NCI-H2029 (cell line): ENCODE measurements at places on chromosomes 12 and 14.
A peak's percentile ranks its signal among the peaks of the same experiment; 100 is the strongest.

DNA sequence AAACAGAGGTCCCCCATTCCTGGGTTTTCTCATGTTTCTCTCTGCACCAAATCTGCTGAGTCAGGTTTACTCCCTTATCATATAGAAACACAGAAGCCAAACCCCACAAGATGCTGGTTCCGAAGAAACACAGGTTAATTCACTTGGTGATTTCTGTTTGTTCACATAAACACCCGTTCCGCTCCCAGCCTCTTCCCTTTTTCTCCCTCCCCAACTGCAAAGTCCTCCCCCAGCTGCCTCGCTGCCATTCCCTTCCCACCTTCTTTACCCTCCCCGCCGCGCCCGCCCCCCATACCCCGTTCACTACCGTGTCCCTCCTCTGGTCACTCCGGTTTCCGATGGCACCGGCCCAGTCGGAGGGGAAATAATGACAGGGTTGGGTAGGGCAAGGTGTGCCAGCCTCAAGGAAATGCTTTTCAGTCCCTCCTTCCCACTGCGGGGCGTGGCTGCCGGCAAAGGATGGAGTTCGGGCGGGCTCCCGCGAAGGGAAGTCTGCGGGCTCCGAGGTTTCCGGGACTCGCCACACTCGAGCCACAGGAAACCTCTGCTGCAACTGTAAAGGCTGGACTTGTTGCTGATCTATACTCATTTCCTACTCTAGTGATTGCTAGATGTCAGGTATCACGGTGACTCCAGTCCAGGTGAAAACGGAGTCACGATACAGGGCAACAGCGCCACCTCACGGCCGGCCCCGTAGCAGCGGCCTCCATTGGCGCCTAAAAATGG is at the start of gene STYK1:
Gene STYK1 (minus strand): TSS at position 394 of the 726 bp plus-strand sequence. CDS start 39,434 bp downstream, outside the sequence.
- peak; percentile 85 for DNase-seq

- DNase-seq = no peak
Measured at GRCh38 chr12:42985506-42985905, 396.0 kb upstream of the PRICKLE1 start.

- peak; percentile 99 for DNase-seq
Measured at GRCh38 chr12:77746096-77746495, 84.6 kb upstream of the NAV3 start.

GRCh38 chr12:4719821-4720636 is at the start of gene GALNT8:
Gene GALNT8 (plus strand): TSS chr12:4720400. CDS start chr12:4720678, 278 bp downstream.
- DNase-seq = no peak

DNA sequence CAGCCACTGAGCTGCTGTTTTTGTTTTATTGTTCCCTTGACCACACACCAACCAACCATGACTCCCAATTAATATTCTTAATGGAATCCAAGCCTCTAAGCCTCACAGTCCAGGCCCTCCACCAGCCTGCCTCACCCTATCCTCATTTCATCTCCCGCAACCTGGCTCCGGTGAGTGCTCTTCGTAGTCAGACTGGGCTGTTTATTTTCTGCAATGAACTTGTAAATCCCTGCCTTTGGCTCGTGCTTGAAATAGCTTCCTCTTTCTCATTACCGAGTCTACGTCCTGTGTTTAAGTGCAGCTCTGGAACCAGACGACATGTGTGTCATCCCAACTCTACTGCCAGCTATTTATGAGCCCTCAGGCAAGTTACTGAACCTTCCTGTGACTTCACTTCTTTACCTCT is 12.4 kb upstream of the ETFBKMT start:
- no peak for DNase-seq

DNA sequence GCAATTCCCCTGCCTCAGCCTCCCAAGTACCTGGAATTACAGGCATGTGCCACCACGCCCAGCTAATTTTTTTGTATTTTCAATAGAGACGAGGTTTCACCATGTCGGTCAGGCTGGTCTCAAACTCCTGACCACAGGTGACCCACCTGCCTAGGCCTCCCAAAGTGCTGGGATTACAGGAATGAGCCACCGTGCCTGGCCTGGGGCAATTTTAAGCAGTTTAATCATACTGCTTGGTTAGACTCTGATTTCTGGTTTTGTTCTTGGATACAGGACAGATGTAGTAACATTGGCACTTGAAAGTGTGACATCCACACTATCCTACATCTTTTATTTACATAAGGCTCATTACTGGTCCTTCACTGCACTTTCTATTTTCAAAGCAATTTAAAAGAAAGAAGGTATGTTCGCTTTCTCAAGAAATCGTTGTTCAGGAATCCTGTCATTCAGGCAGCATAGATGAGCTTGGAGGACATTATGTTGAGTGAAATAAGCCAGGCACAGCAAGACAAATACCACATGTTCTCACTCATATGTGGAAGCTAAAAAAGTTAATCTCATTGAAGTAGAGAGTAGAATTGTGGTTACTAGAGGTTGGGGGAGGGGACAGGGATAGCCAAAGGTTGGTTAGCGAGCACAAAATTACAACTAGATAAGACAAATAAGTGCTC is 4.0 kb upstream of the NUAK1 start:
- DNase-seq = no peak

DNA sequence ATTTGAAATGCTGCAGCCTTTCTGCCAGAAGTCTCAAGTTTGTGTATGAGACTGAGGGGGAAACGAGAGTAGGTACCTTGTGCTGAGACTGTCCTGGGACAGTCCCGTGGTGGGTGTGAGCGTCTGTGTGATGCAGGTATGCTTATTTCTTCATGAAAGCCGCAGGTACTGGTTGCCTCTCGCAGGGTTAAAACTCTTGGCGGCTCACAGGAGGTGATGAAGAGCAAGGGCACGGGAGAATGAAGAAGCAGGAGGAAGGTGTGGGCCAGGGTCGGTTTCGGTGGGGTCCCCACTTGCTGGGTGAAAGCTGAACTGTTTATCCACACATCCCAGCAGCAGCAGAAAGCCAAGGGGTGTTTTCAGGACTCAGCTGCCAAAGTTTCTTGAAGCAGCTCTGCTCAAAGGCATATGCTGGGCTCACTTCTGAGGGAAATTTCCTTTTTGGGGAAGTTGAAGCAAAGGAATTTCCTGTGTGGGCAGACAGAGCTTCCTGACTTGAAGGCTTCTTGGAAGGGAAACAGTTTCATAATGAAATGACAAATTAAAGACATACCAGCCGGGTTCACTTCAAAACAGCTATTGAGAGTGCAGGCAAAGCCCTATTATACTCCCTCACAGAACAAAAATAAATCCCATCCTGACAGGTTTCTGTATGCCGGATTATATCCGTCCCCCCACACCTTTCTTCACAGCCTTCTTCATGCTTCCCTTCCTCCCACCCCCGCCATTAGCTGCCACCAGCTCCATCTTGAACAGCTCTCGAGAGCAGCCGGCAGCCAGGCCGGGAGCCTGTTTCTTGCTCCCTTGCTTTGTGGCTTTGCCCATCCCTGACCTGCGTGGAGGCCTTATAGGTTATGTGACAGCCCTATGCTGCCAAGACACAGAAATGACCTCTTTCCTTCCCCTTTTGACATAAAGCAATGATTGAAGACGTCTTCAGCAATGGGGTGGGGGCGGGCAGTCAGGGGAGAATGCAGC is 116.6 kb downstream of the ETV6 start:
- DNase-seq = no peak

DNA sequence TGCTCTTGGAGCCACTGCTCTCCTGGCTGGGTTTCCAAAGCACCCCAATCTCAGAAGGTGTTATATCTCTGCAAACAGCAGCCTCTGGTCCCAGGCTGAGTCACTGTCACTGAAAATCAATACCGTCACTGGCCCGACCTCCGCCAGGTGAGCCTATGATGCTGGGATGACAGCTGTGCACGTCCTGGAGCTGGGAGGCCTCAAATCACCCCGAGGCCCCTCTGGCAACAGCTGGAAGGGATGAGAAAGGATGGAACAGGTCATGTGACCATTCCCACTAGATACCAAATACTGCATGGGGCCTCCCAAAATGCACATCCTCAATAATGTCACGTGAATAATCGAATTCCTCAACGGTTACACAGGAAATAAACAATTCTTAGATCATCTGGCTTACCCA is 190.8 kb downstream of the TTC7B start:
- no peak for DNase-seq
